NCI-H774 (cell line): ENCODE measurements at places on chromosomes 5 and 9.
A peak's percentile ranks its signal among the peaks of the same experiment; 100 is the strongest.

DNA sequence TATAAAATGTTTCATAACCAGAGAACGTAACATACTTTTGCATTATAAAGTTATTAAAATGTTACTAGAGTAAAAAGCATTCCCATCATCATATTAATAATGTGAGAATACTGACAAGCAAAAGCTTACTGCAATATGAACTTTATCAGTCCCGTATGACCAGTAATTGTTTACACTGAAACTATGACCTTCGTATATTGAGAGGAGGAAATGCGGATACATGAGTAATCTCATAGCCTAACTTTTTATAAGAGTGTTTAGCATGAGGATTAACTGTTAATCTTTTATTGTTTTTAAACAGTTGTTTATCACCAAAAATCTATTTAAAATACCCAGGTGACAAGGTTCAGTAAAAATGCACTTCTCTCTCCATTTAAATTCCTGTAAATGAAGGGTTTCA, 272.4 kb downstream of the SLF1 start:
- DNase-seq, result no peak

DNA sequence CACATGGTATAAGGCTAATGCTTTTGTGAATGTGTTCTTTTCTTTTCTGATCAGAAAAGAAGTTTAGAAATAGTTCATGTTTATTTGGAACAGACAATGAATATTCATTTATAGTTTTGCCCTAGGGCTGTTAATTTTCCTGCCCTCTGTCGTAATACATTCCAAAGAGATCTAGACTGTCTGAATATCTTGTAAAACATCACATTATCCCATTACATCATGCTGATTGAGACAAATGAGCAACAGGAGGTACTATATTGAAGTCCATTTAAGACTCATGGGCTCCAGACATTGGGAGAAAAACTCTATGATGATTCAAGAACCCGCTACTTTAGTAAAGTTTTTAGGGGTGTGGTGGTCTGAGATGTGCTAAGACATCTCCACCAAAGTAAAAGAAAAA, 121.2 kb upstream of the MAP1B start:
- DNase-seq, result no peak

GRCh38 chr5:155729684-155730059, 597.3 kb upstream of the SGCD start:
- no peak for DNase-seq

GRCh38 chr5:139557811-139558210, 3.3 kb upstream of the UBE2D2 start:
- no peak for DNase-seq

DNA sequence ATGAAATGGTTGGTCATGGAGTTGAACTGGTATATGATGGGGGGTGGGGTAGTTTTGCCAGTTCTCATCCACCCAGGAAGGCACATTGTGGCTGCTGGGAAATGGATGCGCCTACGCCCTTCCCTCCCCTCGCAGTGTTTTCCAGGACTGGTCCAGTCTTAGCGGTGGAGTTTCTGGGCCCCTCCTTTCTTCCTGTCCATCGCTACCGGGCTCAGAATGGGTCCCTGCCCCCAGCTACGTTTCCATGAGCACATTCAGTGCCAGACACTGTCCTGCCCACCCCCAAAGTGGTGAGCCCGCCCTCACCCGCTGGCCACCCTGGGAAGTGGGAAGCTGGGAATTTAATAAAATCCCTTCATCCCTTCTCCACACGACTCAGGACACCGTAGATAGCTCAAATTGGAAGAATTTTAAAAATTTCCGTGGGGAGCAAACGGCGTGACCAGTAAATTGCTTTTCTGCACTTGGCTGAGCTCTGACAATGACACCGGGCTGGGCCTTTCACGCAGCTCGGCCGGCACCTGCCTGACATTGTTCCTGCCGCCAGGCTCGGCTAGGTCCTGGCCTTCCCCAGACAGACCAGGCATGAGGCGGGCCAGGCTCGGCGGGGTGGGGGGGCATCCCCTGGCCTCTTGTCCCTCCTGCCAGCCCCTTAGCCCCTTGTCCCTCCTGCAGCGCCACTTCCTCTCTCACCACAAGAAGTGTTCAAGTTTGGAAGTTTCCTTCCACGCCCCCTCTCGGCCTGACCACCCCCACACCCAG, 3.6 kb downstream of the FGF18 start:
- DNase-seq, result no peak

GRCh38 chr9:92535940-92536850, at the start of gene ECM2:
Gene ECM2 (minus strand): TSS chr9:92535990. CDS start chr9:92522866, 13,124 bp downstream.
- DNase-seq, result no peak

DNA sequence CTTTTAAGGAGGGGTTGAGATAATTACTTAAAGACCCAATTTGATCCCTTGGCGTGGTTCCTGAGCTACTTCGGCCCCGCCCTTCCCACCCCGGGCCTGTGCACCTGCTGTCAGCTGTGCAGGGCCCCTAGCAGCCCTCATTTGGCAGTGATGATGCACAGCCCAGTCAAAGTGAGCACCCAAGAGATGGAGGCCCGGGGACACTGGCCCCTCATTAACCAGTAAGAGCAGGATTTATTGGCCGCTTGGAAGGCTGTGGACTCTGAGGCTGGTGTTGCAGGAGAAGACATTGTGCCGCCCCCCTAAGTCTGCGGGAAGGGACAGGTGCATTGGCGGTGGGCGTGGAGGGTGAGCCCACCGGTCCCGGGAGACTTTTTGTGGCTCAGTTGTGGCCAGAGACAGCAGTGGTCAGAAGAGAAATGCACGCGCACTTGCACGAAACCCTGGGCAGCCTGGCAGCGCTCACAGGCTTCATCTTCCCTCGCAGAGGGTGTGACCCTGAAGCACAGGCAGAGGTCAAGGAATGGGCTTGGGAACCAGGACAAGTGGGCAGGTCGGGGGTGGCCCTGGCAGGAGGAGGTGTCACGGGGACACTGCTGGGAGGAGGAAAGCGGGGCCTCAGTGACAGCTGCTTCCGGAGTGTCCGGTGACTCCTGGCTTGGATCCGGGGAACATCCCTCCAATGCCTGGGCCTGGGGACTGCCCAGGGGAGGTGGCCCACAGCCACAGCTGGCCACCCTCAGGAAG, 74.0 kb upstream of the RXRA start:
- no peak for DNase-seq

GRCh38 chr5:68515514-68515913, 300.0 kb downstream of the PIK3R1 start:
- DNase-seq, result no peak

DNA sequence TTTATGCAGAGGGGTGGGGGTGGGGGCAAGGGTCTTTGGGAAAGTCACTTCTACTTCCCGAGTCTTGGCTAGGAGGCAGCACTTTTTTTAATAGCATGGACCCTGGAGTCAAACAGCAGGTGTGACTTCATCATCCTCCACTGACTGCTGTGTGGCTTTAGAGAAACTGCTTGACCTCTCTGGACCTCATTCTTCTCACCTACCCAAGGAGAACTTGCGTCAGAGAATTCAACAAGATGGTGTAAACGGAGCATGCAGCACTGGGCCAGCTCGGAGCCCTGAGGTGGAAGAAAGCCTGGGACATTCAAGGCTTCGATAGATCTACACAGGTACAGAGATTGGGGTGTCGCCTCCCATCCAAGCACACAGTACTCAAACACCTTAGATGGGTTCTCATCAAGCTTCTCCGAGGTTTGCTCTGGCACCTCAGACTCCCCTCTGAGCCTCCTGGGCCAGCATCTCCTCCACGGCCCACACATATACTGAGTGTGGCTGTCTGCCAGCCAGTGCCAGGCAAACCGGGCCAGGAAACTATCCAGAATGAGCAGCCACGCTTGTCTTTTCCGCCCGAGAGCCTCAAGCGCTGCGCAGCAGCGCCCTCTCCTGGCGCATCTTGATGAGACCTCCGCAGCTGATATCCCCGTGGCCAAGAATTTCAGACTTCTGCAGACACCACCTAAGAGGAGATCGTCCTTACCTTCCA, 4.6 kb upstream of the SLC25A48 start:
- peak; percentile 72 for DNase-seq

DNA sequence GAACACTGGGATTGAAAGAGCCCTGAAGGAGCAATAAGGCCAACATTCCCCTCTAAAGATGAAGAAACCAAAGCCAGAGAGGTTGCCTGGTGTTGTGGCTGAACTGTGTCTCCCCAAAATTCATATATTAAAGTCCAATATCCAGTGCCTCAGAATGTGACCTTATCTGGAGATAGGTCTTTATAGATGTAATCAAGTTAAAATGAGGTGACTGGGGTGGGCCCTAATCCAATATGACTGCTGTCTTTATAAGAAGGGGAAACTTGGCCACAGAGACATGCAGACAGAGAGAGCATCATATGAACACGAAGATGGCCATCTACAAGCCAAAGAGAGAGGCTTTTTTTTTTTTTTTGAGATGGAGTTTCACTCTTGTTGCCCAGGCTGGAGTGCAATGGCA, 66.9 kb upstream of the PLPP1 start:
- DNase-seq, result no peak

- no peak for DNase-seq
These were observed 133.1 kb upstream of the MAP1B start for GRCh38 chr5:71974165-71974564.

DNA sequence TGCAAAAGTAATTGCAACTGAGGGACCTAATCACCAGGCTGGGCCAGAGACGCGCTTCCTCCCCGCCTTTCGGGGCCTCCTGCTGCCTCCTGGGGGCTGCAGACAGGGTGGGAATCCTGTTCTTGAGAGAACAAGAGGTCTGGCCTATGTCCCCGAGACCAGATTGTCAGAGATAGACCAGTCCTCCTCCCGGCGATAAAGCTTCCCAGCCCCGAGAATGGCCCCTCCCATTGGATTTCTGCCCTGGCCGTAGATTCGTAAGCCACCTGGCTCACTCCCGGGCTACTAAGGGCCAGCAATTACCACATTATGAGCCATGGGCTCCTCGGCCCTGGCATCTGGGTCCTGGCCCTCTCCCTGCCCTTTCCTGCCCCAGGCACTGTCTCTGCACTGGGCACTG, 70.4 kb downstream of the HRH2 start:
- no peak for DNase-seq

DNA sequence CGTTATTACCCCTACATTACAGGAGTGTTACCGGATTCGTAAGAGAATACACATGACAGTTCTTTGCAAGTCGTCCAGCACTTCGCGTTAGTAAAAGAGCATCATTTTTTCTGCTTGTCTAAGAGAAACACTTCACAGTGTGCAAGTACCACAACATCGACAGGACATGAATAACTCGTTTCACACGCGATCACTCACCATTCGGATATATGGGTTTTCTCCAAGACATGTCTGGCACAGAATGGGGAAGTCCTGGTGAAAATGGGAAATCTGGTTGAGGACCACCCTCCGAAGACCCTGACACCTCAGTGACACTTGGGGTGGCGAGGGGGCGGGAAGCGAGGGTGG, 642 bp downstream of the RBM22 start:
- DNase-seq, result no peak

GRCh38 chr5:76225336-76225735, 142.2 kb downstream of the SV2C start:
- no peak for DNase-seq

DNA sequence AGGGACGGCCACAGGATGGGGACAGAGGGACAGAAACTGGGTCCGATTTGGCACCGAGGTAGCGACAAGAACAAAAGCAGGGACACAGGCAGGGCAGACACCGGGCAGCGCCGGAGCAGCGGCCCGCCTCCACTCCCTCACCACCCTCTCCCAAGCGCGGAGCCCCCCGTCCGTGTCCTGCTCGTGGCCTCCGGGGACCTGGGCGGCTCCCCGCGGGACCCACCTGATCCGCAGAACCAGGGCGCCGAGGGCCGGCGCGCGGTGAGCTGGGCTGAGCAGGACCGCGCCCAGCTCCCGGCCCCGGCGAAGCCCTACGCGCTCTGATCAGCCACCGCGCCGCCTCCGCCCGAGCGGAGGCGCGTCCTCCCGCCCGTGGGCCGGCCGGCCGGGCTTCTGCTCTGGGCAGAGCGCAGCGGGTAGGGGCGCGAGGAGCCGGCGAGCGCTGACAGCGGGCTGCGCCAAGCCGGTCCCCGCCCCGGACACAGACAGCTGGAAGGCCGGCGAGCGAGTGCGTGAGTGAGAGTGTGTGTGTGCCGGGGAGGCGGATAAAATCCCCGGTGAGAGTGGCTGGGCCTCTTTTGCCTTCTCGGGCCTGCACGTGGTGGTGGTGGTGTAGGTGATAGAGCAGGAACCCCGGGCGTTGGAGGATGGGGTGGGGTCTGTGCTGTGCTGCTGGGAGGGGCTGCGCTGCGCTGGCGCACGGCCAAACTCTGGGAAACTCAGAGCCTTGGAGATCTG, at the start of gene GGTA1:
Gene GGTA1, minus strand, starts transcription at position 418 of the 738 bp plus-strand sequence. CDS start 31,922 bp downstream, outside the sequence.
- DNase-seq, result no peak

DNA sequence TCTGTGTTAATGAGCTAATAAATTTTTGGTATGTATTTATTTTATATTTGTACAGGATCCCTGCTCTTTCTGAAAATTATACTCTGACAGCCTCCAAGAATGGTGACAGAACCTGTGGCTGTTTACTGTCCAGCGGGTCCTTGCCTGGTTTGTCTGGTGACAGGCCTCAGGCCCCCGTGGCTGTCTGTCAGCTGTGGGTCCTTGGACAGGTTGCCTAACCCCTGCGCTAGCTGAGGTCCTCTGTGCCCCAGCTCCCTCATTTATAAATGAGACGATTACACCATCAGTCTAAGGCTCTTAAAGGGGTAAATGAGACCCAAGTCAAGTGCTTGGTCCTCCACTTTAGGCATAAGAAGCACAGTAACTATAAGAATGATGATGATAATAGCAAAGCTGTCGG, 125.1 kb upstream of the COL5A1 start:
- DNase-seq, result no peak

DNA sequence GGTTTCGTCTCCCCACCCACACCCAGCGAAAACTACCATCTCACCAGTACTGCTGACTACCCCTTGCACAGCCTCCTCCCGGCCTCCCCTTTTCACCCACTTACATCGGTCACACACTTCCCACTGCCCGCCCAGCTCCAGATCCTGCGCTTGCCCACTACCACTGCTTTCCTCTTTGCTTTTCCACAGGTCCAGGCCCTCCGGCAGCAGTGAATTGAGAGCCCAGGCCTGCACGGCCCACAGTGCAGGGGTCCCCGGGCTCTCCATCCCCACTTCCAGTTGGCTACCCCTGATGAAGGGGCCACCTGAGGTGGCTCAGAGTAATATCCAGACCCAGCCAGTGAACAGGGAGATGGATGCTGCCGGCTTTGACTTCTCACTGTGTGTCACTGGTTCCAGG, 120.2 kb upstream of the FSTL4 start:
- DNase-seq, result no peak

GRCh38 chr5:151718646-151719045, 31.9 kb upstream of the SPARC start:
- no peak for DNase-seq

- no peak for DNase-seq
These were observed 102.1 kb downstream of the FANCC start for GRCh38 chr9:95215336-95215898.

GRCh38 chr9:124721109-124721906, 49.8 kb downstream of the NR6A1 start:
- DNase-seq, result no peak

DNA sequence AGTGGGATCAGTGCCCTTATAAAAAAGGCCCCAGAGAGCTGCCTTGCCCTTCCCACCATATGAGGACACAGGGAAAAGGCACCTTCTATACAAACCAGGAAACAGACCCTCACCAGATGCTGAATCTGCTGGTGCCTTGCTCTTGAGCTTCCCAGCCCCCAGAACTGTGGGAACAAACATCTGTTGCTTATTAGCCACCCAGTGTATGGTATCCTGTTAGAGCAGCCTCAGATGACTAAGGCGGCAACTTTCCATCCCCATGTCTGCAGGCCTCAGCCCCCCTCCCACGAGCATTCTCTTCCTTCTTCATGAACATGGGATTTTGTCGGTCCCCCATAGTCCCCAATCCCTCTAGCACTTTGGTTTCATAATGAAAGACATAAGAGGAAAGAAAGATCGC, 202.5 kb upstream of the GAS1 start:
- DNase-seq, result no peak

GRCh38 chr5:142324136-142324870, 518 bp downstream of the SPRY4 start:
- no peak for DNase-seq

GRCh38 chr9:131289301-131290035, at the start of gene PLPP7:
Gene PLPP7 (plus strand): TSS chr9:131289723. CDS start chr9:131289998, 275 bp downstream.
- DNase-seq, result no peak
